ENCODE measurements at places on chromosomes 3 and 15.

- peak; percentile 82 for DNase-seq
These were observed 91.8 kb upstream of the ETV5 start for GRCh38 chr3:186200726-186201125.

GRCh38 chr3:117141812-117142211 is 432.2 kb downstream of the TUSC7 start:
- no peak for DNase-seq

DNA sequence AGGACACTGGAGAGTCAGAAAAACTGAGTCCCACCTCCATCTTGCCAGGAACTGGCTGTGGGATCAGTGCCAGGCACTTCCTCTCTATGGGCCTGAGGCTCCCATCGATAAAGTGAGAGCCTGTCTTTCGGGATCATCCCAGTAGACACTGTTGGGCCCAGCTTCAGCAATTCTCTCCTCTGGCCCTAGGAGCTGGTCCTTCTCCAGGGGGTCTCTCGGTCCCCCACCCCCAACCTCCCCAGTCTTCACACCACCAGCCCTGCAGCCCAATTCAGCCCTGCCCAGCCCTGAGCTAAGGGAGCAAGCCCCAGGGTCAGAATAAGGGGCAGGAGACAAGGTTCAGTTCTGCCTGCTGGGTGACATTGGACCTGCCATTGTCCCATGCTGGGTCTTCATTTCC is 4.5 kb upstream of the LCTL start:
- no peak for DNase-seq

DNA sequence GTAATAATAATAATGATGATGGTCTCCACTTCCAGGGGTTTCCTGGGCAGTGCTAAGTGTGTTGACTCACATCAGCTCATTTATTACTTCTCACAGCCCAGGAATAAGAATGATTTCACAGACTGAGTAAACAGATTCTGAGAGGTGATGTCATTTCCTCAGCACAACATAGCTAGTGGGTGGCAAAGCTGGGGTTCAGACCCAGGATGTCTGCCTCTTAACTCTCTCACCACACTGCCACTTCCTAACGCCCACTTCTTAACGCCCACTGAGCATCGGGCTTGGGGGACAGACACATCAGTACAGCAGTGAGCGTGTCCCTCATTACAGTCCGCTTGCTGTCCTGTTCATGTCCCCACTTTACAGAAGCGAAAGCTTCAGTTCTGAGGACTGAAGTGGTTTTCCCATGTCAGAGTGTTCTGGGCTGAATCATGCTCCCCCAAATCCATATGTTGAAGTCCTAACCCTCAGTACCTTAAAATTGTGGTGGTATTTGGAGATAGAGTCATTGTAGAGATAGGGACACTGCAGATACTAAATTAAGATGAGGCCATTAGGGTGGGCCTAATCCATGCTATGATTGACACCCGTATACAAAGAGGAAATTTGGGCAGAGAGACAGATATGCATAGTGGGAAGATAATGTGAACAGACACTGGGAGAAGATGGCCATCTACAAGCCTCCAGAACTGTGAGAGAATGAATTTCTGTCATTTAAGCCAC is 68.0 kb downstream of the ATP2B2 start:
- no peak for DNase-seq

DNA sequence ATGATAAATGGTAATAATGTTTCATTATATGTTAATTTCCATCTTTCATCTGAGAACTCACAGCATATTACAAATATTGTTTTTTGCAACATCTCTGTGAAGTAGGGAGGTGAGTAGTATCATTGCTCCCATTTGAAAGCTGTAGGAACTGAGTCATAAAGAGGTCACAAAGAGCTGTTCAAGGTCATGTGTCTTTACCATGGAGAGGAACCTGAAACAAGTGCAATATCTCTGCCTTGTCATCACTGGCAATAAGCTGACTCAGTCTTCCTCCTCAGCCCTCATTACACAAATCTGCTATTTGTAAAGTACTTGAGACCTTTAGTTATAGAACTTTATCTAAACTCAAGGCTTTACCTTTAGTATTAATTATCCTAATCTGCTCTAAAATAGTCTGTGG is 4.4 kb upstream of the ATP13A4 start:
- DNase-seq, result no peak
